ENCODE measurements at places on chromosomes 3 and 15. TPM values are rescaled to one million over a fixed set of nuclear protein-coding genes. Genes with fewer than 3 reads are reported as not detected.

Gene GCNT3
- 0.71 TPM for polyA plus RNA-seq

DNA sequence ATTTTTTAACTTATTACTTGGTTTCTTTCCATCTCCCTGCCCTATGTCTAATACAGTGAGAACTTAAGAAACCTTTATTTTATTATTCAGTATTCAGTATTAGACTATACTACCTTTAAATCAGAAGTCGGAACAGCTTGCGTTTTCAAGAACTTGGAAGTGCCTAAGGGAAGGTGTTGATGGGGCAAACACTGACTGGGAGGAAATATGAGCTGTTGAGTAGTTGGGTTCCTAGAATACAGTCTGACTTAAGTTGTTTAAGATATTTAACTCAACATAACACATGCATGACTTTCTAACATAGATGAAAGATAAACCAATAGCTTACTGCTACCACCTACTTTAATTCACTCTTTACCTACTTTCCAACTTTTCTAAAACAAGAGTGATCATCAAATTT lies 1048.1 kb downstream of the ROBO2 start:
- no peak for DNase-seq

Gene ZNF662
- polyA plus RNA-seq: 41.2 TPM

- DNase-seq: no peak
These were observed 98.9 kb downstream of the UACA start for GRCh38 chr15:70664494-70664893.

DNA sequence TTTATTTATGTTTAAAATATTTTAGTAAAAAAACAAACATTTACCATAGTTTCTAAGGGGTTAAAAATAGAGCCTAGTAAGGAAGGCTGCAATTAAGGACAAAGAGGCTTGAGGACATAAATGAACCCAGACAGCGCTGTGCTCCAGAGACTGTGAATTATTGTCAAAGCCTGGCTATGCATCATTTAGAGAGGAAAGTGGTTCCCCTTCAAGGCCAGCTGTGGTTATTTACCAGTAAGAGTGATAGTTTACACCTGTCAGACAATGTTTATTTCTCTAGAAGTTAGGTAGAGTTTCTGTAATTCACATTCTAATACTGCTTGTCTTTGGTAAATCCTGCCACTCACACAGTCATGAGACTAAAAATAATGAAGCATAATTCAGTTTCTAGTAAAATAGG lies 32.4 kb upstream of the PIK3R4 start:
- DNase-seq: no peak

- DNase-seq: peak; percentile 96
These were observed at the start of gene NECTIN3 for GRCh38 chr3:111071257-111072030. TSS of gene NECTIN3 (plus strand) at chr3:111071816. CDS start at chr3:111072018, 202 bp downstream.

Gene GOLGA8N
- 35.2 TPM for polyA plus RNA-seq

DNA sequence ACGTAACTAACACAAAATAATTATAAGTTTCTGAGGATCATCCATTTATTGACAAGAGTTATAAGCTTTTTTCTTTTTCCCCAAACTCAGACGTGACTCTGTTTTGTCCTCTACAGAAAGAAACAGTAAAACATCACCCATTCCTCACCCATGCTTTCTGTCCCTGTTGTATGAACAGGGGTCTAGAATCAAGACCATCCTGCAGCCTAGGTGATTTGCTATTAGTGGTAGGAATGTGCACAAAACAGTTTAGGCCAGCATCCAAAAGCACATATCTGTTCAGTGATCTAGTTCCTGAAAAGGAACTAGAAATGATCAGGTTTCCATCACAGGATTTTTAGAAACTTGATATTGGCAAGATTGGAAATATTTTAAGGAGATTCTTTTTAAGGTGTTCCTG lies 527.6 kb downstream of the SOX2 start:
- no peak for DNase-seq

Gene NANOGP8
- 0.46 TPM for polyA plus RNA-seq

GRCh38 chr3:108182339-108182738 lies 39.9 kb downstream of the IFT57 start:
- no peak for DNase-seq

GRCh38 chr15:57094321-57095257 lies 176.1 kb downstream of the TCF12 start:
- DNase-seq: no peak

GRCh38 chr3:101319531-101319930 lies 844 bp downstream of the IMPG2 start:
- DNase-seq: no peak

DNA sequence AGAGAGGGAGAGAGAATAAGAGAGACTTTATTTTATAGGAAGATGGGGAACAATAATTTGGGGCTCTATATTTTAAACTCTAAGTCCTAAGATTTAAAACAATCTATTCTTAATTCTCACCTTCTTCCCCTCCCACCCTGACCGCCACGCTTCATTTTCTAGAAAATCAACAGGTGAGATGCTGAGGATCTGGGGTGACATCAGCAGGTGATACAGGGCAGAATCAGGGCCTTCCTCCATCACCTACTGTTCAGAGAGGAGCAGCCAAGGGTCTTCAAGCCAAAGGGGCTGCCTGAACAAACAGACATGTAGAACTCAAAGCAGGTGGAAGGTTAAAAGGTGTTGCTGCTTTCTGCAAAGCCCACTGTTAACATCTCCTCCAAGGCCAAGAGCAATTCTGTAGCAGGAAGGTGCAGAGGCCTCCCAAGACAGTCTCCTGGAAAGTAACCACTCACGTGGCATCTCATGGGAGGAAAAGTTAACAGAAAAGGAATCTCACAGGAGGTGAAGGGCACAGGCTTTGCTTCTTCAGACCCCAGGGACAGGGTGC lies 183.6 kb upstream of the TLE3 start:
- DNase-seq: no peak

GRCh38 chr3:105166893-105167292 lies 199.8 kb upstream of the ALCAM start:
- DNase-seq: no peak

DNA sequence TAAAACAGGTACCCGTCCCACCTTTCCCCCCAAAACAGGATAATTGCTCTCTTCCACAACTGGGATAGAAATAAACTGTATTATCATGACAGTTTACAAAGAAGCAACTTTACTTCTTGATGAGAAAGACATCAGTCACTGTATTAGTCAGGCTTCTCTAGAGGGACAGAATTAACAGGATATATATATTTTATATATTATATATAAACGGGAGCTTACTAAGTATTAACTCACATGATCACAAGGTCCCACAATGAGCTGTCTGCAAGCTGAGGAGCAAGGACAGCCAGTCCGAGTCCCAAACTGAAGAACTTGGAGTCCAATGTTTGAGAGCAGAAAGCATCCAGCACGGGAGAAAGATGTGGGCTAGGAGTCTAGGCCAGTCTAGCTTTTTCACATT lies 18.4 kb upstream of the PLSCR4 start:
- no peak for DNase-seq

DNA sequence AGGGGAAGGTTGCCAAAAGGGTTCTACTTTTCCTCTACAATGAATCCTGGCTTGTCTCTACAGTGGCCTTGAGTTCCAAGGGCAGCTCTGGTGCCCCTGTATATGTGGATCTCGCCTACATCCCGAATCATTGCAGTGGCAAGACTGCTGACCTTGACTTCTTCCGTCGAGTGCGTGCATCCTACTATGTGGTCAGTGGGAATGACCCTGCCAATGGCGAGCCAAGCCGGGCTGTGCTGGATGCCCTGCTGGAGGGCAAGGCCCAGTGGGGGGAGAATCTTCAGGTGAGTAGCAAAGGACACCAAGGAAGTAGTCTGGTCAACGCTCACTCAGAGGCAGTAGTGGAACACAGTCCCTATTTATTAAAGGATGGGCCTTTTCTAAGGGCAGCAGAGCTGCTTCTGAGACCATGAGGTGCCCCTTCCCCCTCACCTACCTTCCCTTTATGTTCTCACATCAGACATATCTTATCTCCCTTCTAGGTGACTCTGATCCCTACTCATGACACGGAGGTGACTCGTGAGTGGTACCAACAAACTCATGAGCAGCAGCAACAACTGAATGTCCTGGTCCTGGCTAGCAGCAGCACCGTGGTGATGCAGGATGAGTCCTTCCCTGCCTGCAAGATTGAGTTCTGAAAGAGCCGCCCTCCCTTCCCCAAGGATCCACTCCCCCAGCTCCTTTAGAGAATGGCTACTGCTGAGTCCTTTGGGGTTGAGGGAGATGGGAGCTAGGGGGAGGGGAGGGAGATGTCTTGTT lies 12.4 kb downstream of the MAP1A start:
- no peak for DNase-seq

DNA sequence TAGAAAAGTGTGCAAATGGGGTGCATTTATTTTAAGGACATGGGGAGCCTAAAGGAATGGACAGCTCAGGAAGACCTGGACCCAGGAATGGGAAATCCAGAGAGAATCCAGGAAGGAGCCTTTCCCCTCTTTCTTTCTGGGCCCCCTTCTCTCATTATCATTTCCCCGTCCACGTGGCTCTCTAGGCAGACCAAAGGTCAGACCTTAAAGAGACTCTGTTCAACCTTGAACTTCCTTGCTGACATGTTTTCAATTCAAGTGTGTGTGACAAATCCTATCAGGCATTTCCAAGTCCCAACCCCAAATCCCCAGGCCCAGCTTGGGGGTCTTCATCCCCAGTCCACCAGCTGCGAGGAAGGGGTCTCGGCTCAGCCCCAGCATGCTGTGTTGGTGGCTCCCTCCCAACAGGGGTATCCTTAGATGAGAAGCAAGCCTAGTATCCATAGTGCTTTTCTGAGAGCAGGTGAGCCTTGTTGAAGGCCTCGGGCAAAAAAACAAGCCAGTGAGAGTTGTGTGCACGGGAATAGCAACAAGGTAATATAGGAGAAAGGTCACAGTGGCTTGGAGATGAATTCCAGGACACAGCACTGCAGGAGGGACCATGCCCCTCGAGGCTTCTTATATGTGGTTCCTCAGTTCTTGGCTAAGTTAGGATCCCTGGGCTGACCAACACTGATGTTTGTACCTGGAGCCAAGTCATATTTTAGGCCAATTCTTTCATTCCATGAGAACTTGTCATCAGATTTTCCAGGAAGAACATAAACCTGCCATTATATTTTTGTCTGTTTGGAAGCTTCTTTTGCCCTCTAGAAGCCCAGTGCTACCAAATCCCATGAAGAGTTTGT lies 130.0 kb downstream of the ASB7 start:
- DNase-seq: no peak

GRCh38 chr15:30791239-30792175 lies 112.2 kb upstream of the FAN1 start:
- no peak for DNase-seq

DNA sequence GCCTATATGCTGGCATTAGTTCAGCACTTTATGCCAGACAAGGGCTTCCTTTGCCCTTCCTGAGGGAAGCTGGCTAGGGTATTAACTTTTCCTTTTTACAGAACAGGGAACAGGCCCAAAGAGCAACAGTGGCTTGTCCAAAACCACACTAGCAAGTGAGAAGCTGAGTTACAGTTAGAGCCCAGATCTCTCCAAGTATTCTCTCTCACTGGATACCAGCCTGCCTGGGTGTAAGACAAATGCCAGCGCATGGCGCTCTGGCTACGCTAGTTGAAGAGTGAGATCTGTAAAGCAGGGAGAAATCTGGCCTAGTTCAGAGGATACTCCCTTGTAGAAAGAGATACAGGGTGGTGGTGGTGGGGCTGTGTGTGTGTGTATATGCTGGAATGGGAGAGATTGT lies 38.4 kb downstream of the RAB11A start:
- no peak for DNase-seq

DNA sequence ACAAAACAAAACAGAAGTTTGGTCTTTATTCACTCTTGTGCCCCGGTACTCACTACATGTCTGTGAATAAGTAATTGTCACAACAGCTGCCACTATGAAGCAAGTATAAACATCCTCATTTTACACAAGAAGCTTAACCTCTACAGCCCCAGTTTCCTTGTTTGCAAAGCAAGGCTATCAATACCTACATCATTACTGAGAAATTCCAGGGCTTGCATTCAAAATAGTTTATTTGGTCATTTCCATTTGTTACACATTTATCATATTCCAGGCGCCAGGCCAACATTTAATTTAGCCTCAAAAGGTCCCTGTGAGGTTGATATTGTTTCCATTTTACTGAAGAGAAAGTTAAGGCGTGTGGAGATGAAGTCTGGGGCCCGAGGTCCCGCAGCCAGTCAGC lies 161.4 kb upstream of the LRTM1 start:
- DNase-seq: no peak

Gene RGMA
- 12.9 TPM for polyA plus RNA-seq

DNA sequence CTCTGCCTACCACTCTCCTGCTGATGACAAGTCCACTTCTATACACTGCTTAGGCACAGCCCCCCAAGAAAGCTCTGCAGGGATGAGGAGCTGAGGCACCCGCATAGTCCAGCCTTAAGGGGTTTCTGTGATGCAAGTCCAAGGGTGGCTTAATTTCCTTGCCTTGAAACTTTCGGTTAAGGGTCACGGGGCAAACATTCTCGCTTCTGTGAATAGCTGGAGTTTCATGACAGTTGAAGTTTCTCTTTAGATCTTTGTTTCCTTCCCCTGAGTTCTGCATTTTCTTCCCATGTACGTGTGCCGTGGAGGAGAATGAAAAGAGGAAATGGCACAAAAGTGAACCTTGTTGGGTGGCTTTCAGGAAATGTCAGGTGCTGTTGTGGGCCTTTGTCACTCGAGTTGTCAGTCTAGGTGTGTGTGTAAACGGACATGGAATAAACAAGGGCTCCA lies 7.0 kb downstream of the GPR160 start:
- DNase-seq: no peak

DNA sequence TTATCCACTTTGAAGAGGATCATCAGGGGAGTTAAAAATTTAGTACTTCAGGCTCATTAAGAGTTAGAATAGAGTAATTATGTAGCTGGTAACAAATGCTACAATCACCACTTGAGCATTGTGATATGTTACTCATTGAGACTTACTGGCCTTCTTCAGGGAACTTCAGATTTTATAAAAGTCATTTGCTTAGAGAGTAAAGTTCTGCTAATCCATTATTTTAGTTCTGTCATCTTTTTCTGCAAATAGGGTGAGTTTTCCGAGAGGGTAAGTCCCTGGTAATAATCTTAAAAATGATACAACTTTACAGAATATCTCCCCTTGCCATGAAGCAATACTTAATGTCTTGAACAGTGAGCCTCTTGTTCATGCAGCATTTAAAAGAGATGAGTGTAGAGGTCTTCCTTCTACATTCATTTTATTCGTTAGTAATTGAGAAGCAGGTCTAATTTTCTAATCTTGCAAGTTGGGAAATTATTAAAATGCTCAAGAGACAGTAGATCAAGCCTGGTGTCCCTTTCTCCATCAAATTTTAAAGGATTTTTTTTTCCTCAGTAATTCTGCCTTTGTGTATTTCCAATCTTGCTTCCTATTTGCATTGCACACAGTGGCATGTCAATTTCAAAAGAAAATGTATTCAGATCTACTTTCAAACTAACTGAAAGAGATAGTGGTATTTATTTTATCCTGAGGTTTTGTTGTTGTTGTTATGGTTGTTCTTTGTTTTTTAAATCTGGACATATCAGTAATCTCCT lies 52.6 kb downstream of the MBNL1 start:
- DNase-seq: no peak

GRCh38 chr15:77557144-77557543 lies 75.6 kb downstream of the LINGO1 start:
- DNase-seq: no peak

Measured in right lung (tissue), 10 donors.